NCI-H2227 treated with DMSO at 0.1 percent for 48 hours (cell line): ENCODE measurements at places on chromosomes 3 and 15.

- DNase-seq = peak; percentile 66
Measured at GRCh38 chr15:69885173-69885955, 212.4 kb downstream of the TLE3 start.

GRCh38 chr3:149015393-149015792 lies 24.1 kb downstream of the GYG1 start:
- no peak for DNase-seq

DNA sequence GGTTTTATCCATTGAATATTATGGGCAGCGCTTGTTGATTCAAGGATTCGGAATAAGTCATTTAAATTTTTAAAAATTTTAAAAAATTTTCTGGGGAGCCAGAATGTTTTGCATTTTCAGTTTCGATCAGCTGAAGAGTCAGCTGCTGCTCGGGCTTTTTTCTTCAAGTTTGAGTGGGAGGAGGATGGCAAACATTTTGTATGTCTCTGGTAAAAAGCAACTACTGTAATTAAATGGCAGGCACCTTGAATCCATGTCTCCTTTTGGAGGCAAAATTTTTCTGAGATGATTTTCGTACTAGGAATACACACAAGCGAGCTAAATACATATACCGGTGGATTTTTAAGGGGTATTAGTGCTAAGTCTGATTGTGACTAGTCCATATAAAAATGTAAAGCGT lies 612 bp downstream of the C3orf38 start:
- DNase-seq = no peak

DNA sequence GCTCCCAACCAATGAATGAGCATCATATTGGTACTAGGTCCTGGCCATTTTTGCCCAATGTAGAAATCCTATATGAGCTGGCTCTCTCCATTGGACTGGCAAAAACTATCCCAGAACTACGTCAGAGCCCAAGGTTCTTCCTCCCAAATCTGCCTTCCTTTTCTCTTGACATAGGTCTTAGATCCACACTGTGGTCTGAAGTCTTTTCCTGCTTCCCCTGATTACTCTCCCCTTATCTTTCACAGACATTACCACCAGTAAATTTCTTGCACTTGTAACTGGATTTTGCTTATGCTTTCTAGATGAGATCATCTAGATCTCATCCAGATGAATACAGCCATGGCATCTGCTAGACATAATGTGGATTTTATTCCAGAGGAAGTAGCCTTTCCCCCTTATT lies 141.2 kb upstream of the GADL1 start:
- DNase-seq = no peak

DNA sequence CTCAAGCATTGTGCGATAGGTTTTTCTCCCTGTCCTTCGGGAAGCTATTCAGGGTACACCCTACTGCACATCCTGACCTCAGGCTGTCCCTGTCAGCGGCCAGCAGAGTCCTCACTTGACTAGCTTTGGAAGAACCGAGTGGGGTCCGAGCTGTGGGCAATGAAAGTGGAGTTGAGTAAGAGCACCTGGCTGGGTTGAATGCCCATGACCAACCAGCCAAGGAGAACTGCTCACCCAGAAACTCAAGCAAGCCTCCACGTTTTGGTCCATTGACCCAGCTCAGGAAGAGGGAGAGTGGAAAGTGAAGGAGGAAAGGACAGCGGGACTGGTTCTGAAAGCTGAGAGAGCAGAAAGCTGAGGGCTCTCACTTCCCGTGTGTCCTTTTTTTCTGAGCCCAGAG lies 36.0 kb upstream of the HDGFL3 start:
- DNase-seq = no peak

- no peak for DNase-seq
Measured at GRCh38 chr15:51798281-51798680, 31.2 kb upstream of the TMOD3 start.

DNA sequence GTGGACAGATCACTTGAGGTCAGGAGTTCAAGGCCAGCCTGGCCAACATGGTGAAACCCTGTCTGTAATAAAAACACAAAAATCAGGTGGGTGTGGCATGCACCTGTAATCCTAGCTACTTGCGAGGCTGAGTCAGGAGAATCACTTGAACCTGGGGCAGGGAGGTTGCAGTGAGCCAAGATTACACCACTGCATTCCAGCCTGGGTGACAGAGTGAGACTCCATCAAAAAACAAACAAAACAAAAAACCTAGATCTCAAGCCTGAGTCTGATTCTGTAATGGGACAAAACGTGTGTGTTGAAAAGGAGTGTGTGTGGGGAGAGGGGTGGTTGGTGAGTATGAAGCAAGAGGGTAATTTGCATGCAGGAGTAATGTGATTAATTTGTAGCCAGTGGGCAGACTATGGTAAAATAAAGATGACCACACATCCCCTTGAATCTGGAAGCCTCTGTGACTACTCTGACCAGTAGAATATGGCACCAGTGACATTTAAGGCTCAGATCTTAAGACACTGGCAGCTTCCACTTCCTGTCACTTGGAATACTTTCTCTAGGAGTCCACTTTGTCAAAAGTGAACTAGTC lies 18.4 kb upstream of the OPA1 start:
- DNase-seq = no peak

- DNase-seq = no peak
Measured at GRCh38 chr3:127196466-127197299, 3.8 kb downstream of the PRR23E start.

DNA sequence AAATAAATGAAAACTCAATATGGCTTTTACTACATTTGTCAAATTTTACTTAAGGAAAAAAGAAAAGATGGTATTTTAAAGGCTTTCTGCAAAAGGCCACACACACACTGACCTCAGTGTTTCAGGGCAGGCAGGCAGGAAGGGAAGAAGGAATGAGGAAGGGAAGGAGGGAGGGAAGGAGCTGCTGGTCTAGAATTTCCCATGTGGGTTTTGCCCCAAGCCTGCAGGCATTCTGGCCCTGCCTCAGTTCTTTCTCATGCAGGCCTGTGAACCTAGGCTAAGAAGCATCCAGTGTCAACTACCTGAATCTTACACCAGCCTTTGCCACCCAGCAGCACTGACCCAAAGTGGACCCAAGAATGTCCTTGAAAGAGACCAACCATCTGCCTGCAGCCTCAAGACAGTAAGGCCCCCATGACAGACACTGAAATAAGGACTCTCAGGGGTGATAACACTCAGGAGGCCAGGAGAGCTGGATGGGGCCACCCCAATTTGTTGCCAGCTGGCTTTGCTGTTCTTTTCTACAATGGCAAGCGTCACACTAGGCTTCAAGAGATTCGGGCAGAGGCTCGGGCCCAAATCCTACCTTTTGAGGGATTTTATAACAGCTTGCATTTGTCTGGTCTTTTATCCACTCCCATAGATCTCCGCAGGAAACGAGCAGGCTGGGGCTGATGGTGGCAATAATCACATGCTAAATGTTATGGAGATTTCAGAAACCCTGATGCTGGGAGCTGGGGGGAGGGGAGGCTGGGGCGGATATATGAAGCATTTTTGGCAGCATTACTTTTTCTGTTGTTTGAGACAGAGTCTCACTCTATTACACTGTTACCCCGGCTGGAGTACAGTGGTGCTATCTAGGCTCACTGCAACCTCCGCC lies 51.4 kb downstream of the XXYLT1 start:
- DNase-seq = no peak

GRCh38 chr3:97662762-97663161 lies 101.8 kb upstream of the ARL6 start:
- no peak for DNase-seq

DNA sequence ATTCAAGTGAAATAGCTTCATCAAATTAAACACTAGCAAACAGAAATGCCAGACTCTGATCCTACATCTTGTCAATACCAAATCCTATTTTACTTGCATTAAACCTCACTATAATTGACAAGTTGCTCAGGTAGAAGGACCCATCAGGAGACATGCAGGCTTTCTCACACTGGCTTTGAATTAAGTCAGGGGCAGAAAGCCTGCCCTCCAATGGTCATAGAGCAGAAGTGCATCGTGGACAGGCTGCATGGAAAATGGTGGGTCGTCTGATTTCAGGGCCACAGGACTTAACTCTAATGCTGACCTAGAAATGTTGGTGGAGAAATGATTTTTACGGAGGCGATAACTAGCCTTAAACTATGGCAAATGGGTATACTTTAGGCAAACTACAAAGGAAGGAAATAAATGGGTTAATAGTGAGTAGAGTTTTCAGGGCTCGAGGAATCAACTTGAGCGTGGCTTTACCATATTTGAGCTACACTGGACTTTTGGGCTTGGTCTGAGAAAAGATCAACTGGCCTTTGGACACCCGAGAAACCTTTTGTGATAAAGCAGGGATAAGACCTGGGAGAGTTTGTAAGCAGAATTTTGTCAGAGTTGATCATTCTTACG lies 283.9 kb downstream of the GRM7 start:
- DNase-seq = no peak

- DNase-seq = no peak
Measured at GRCh38 chr3:123733341-123733740, 148.5 kb upstream of the HACD2 start.

DNA sequence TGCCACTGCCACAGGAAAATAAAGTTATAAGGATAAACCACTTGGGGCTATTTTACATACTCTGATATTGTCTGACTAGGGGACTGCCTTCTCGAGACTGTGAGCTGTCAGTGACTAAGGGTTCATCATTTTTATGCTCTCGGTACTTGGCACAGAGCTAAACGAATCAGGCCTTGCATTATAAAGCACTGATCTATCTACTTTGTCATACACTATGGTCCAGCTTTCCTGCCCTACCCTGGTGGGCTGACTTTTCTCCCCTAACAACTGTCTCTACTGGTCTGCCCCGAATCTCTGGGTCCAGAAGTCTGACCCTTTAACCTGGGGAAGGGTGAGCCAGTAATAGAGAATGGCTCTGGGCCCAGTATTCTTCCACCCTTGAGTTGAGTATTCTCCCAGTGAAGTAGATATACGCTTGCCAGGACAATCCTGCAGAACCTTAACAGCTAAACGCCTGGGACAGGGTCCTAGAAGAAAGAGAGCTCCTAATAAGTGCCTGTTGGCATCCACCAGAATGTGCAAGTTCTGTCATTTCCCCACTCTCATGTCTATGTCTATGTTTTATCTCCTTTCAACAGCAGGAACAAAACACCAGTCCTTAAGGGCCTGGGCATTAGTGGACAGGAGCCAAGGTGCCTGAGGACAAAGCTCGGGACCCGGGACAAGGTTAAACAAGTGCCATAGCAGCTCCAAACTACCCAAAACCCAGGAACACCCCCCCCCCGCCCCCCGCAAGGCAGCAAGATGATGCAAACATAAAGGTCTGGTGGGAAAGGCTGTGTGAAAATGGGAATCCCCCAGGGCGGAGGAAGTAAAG lies 1.2 kb downstream of the LARP6 start:
- DNase-seq = no peak

DNA sequence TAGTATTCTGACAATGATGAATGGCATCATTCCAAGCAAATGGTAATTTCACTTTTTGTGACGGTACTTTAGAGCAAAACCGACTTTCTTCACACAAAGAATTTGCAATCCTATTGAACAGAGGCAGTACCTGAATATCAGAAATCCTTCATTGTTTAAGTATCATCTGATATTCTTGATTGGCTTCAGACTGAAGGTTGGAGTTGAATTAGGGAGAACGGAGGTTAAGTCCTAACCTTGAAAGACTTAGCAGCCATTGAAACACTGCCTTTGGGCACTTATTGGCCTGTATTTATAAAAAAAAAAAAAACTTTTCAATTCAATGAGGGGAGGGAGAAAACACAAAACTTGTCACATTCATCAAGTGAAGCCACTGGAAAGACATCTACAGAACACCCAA lies 89.0 kb downstream of the MECOM start:
- no peak for DNase-seq

DNA sequence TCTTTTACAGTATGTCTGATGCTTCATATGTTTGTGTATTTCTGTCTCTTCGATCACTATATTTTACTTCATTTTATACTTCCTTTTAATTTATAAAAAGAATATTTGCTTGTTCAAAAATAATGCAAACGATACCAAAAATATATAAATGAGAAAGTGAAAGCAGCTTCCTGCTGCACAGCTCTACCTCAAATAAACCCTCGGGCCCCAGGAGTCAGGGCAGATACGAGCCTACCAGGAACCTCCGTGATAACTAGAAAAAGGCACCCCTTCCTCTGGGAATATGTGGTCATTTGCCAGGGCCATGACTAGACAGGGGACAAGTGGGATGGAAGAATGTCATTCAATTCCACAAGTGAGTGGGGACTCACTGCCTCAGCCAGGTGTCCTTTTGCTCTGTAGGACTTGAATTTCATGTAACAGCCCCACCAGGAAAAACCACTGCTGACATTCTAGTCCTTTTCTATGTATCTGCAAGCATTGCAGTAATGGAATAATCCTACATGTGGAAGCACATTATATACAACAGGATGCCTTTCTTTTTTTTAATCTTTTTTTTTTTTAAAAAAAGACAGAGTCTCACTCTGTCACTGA lies 133.3 kb downstream of the SUCLG2 start:
- DNase-seq = no peak

DNA sequence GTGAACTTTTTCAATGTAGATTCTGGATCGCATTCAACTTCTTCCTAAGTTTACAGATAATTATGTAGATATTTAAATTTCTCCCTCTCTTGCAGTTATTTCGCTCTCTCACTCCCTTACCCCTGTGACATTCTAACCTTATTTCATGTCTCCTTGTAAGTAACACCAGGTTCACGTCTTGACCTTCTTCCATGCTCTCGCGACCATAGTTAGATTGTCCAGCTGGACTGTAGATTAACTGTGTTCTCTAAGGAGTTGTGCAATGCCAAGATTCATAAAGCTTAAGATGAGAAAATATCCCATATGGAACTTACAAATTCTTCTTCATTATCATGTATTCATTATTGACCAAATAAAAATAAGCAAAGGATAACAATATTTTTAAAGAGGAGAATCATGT lies 430.5 kb downstream of the GABRG3 start:
- DNase-seq = no peak
